SK-MEL-5 (cell line): ENCODE measurements at places on chromosomes 3 and 15.
A peak's percentile ranks its signal among the peaks of the same experiment; 100 is the strongest.

GRCh38 chr3:10926811-10927521, 65.6 kb upstream of the SLC6A1 start:
- no peak for DNase-seq

DNA sequence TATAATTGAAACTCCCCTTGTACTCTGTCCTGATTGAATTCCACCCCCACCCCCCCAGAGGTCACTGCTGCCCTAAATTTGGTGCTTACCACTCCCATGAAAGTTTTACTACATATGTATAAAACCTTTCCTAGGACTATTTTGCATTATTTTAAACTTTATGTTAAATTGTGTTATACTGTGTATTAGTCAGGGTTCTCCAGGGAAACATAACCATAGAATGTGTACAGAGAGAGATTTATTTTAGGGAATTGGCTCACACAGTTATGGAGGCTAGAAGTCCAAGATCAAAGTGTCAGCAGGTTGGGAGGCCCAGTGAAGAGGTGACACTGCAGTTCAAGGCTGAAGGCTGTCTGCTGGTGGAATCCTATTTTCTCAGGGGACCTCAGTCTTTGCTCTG, 29.2 kb downstream of the BFSP2 start:
- DNase-seq = no peak

DNA sequence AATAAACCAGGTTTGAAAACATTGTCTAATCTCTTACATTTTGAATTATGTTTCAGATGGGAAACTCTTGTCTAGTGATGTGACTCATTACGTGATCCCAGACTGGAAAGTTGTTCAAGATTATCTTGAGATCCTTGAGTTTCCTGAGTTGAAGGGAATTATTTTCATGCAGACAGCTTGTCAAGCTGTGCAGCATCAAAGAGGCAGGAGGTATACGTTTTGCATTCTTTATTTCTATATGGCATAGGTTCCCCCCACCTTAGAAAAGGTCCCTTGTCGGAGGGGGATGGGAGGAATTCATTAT, 1.5 kb downstream of the DIS3L start:
- no peak for DNase-seq

DNA sequence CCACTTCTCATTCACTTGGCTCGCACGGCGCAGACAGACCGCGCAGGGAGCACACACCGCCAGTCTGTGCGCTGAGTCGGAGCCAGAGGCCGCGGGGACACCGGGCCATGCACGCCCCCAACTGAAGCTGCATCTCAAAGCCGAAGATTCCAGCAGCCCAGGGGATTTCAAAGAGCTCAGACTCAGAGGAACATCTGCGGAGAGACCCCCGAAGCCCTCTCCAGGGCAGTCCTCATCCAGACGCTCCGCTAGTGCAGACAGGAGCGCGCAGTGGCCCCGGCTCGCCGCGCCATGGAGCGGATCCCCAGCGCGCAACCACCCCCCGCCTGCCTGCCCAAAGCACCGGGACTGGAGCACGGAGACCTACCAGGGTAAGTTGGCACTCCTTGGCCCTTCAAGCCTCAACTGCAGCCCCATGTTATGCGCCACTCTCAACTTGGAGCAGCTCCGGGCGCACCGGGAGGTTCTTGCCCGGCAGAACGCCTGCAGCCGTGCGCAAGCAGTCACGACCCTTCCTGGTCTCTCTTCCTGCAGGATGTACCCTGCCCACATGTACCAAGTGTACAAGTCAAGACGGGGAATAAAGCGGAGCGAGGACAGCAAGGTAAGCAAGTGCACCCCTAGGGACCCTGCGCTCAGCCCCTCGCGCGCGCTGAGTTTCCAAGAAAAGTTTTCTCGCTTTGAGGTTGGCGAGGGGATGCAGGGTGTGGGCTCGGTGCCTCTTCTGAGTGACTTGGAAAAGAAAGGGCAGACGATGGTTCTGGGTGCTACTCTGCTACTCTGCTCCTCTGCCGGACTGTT, at the start of gene BHLHE40:
TSS of gene BHLHE40 (plus strand) at position 10 of the 801 bp plus-strand sequence. CDS start at position 292, 282 bp downstream.
- DNase-seq = no peak

GRCh38 chr3:32180141-32180784, 58.2 kb upstream of the CMTM8 start:
- no peak for DNase-seq

DNA sequence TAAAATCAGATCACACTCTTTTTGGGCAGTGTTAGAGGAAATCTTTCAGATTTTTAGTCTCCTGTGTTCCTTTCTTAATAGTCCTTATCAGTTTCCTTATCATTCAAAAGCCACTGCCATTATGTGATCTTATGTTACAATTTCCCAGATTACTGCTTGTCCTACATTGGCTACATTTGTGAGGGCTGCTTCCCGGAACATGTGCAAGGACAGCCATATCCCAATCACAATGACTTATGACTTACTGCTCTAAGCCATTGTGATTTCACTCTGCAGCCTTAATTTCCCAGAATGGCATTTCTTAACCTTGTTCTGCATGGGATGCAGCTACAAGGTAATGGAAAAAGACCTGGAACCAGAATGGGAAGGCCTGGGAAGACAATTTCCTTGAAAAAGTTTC, 125.1 kb upstream of the PPP2R3A start:
- no peak for DNase-seq

DNA sequence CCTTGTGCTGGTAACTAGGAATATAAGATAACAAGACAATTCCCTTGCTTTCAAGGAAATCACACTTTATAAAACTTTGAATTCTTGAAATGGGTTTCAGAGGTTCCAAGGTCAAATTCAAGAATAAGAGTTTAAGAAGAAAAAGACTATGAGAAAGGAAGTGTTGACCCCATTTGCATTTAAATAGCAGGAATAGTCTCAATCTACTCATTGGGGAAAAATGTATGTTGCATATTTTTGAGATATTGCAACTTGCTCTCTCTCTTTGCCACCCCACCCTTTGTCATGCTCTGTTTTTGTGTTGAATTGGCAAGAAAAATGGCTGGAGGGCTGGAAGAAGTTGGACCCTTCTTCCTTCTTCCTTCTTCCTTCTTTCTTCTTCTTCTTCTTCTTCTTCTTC, 699.2 kb downstream of the TUSC7 start:
- no peak for DNase-seq

DNA sequence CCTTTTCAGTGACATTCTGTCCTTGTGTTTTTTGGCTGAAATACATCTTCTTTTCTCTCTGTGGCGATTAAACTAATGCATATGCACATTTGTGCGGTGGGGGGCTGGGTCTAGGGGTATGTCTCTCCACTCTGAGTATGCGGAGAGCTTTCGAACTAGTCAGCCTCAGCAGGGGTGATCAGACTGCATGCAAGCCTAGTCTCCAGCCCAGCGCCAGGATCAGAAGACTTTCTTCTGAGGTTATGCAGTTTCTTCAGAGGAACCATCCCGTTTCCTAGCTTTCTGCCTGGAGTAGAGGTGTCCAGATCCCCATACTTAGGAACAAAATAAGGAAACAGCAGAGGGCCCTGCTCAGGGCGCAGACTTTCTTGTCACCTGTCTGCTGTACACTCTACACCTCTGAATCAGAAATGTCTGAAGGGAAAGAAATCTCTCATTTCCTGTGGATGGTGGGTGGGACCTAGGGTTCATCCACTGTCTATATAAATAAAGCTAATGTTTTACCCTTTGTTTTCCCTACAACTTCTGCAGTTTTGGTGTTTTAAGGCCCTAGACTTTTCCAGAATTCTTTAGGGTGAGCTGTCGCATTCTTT, 230.4 kb downstream of the ABHD5 start:
- no peak for DNase-seq

GRCh38 chr3:171429635-171430034, 30.6 kb downstream of the TNIK start:
- no peak for DNase-seq

GRCh38 chr3:193637831-193638230, 44.8 kb downstream of the OPA1 start:
- DNase-seq = no peak

DNA sequence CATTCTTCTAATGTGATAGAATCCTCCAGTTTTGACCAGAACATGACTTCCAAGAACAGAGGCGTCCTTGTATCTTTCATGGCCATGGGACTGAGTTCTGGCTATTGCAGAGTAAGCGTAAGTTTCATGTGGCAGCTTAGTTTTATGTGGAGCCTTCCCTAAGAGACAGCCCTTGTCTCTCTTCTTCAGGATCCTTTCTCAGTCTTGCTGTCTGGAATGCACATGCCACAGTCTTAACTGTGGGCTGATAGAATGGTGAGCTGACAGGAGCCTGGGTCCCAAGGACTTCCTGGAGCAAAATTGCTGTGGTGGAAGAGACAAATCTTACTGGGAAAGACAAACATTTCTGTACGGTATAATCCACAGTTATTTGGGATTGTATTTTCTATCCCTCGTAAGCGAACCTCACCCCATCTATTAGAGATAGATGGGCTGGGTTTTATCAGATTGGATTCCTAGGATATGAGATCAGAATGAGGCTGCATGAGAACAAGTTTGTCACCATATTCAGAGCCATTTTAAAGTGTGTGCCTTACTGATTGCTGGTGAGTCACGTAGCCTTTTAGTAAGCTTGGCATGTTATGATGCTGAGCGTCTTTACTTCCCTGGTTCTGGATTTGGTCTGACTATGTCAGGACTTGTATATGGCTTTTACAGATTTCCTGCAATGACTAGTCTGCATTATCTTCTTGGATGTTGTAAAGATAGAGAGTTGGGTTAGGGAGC, 32.8 kb downstream of the CDIN1 start:
- peak; percentile 6 for DNase-seq

GRCh38 chr3:57538465-57538864, 5.7 kb downstream of the DNAH12 start:
- DNase-seq = no peak

- DNase-seq = no peak
Observed at GRCh38 chr3:172038798-172039435, 461 bp upstream of the FNDC3B start.

- DNase-seq = no peak
Observed at GRCh38 chr3:138854204-138854603, 19.5 kb upstream of the PIK3CB start.

GRCh38 chr3:134039161-134039862, 9.6 kb upstream of the SLCO2A1 start:
- DNase-seq = peak; percentile 43

GRCh38 chr3:54356261-54357045, 234.1 kb downstream of the CACNA2D3 start:
- DNase-seq = no peak

- DNase-seq = no peak
Observed at GRCh38 chr3:84967767-84968581, 9.2 kb downstream of the CADM2 start.

DNA sequence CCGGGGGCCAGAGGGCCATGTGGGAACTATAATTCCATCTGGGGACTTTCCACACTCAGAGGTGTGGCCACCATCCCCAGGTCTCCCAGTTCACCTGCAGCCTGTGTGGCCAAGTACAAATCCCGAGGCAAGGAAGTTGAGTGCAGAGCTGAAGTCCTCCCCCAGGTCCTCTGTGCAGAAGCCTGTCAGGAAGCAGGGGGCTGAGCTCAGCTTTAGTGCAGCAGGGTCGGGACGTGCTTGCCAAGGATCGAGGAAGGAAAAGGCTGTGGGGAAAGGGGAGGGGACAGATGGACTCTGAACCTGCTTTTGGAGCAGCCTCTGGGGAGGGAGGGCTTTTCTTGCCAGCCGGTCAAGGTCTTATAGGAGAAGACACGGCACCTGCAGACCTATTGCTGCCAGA, 67.7 kb downstream of the CHRNA7 start:
- no peak for DNase-seq

GRCh38 chr15:29727871-29728270, 94.4 kb downstream of the TJP1 start:
- no peak for DNase-seq

- DNase-seq = no peak
Observed at GRCh38 chr15:58477170-58477569, 45.4 kb downstream of the LIPC start.

GRCh38 chr3:183518491-183519251, 36.8 kb downstream of the KLHL6 start:
- peak; percentile 34 for DNase-seq

DNA sequence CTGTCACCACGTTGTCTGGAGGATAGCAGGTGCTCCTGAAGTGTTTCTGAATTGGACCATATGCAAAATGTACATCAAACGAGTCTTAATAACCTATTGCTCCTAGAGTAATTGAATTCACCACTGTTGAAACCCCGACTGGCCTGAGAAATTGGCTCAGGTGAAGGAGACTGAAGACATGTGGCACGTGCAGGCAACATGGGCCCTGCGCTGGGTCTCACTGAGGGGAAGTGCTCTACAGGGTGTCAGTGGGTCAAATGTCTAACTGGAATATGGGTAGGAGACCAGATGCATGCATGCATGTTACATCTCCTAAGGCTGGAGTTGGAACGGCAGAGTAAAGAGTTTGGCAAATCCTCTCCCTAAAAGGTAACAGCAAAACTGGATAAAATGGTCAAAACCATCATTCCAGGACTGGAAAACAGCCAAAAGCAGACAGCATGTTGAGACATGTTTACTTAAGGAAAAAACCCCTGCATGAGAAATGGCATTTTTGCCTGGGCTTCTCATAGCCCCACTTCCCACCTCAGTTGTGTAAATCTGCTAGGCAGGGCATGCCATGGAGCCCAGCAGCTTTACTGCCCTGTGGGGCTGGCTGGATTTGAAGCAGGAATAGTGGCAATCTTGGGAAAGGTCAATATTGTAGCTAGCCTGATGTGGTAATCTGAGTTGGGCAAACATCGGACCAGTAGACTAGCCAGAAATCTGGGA, 131.3 kb downstream of the TJP1 start:
- no peak for DNase-seq

DNA sequence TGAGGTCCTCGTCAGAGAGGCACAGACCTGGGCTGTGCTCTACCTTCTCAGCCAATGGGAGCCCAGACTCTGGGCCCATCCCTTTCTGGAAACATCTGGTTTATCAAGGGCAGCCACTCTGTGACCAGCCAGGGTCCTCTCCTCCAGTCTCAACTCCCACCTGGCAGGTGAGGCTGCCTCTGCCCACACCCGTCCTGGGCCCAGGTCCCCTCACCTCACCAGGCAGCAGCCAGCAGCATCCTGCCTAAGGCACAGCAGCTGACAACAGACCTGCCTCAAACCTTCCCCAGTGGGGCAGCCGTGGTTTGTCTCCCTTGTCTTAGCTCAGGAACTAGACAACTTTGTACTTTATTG, 8.7 kb upstream of the VIPR1 start:
- no peak for DNase-seq

DNA sequence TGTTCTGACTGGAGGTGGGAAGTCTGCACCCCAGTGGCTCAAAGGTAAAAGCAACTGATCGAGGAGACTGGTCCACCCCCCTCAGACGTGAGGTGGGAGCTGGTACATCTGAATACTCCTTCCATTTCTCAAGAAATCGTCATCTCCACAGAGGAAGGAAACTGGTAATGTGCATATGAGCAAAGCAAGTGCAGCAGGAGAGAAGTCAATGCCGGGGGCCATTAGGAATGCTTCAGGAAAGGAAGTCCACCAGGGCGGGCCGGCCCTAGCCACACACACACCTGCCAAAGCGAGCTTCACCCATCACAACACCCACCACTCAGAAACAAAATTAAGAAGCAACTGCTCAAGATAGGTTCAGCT, 8.5 kb downstream of the TBC1D2B start:
- no peak for DNase-seq
